ENCODE measurements at places on chromosomes 16 and 17. TPM values are rescaled to one million over a fixed set of nuclear protein-coding genes. Genes with fewer than 3 reads are reported as not detected.

- peak; percentile 51 for DNase-seq
Observed at GRCh38 chr16:52597772-52598483, 51.0 kb upstream of the TOX3 start.

DNA sequence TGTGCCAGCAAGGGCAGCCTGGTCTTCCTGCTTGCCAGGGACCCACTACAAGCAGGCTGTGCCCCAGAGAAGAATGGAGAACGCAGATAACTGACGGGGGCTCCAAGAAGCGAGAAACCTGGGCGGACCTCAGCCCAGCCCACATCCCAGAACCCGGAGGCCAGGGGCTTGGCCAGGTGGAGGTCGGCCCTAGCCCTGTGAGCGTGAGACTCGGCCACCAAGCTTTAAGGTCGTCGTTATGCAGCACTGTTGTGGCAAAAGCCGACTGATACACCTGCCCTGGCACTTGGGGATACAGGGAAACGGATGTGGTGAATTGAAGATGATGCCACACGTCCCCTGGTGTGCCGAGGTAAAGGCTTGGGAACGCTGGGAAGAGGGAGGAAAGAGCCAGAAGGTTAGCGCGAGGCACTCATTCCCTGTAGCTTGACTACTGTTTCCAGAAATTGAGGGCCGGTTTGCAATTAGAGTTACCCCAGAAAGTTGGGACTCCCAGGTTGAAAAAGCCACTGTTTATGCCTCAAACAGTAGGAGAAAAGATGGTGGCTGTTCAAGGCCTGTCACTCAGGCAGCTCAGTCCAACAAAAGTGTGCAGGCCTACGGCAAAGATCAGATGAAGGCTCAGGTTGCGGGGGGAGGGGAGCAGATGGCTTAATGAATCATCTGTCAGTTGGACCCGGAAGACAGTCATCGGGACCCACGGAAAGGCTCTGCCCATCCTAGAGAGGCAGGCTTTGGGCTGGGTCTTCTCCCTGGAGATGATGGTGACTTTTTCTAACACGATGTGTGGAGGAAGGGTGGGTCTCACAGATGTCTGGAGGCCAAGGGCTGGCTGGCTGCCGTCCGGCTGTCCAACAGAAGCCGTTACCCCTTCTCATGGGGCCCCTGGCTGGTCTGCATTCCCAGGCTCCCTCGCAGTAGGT is 45.6 kb upstream of the BAHCC1 start:
- peak; percentile 63 for DNase-seq

Gene OR3A2
- total RNA-seq: not detected

GRCh38 chr16:21037736-21038135 is 112.9 kb downstream of the DNAH3 start:
- DNase-seq: no peak

Gene HOXB2
- total RNA-seq: not detected

GRCh38 chr17:9266697-9267117 is 245.4 kb downstream of the NTN1 start:
- DNase-seq: no peak

Gene WSCD1
- 0.26 TPM for total RNA-seq

GRCh38 chr16:68752602-68753001 is 15.5 kb downstream of the CDH1 start:
- DNase-seq: no peak

DNA sequence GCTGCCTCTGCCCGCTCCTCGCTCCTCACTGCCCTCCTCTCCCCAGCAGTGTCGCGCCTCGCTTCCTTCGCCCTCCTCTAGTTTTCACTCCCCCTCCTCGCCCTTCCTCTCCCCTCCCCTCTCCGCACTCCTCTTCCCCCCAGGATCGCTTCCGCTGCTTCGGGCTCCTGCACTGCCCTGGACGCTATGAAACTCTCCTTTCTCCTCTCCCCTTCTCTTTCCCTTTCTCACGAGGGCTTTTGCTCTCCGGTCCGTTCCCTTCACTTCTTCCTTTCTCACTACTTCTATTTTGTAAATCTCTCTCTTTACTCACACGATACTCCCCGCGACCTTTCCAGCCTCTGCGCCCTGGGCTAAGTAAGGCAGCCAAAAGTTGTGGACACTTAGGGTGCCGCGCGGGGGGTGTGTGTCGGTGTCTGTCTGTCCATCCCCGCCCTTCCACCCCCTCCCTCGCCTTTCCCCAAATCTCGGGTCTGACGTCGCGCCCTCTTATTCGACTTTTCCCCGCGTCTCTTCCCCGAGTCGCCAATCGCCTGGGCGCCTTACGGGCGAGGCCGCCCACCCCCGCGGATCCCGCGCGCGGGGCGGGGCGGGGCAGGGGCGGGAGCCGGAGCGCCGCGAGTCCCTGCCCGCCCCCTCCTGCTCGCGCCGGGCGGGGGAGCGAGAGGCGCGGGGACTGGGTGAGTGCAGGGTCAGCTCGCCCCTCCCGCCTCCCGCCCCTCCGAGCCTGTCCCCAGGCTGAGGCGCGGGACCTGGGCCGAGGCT is at the start of gene IRX3:
Gene IRX3, minus strand, starts transcription at position 422 of the 765 bp plus-strand sequence. CDS start 737 bp downstream, outside the sequence.
- peak; percentile 86 for DNase-seq

Gene MEFV
- total RNA-seq: not detected
